ENCODE measurements at places on chromosomes 7 and 10.
A peak's percentile ranks its signal among the peaks of the same experiment; 100 is the strongest.

- DNase-seq, result peak; percentile 36
Measured at GRCh38 chr10:114492351-114493037, 88.2 kb upstream of the AFAP1L2 start.

DNA sequence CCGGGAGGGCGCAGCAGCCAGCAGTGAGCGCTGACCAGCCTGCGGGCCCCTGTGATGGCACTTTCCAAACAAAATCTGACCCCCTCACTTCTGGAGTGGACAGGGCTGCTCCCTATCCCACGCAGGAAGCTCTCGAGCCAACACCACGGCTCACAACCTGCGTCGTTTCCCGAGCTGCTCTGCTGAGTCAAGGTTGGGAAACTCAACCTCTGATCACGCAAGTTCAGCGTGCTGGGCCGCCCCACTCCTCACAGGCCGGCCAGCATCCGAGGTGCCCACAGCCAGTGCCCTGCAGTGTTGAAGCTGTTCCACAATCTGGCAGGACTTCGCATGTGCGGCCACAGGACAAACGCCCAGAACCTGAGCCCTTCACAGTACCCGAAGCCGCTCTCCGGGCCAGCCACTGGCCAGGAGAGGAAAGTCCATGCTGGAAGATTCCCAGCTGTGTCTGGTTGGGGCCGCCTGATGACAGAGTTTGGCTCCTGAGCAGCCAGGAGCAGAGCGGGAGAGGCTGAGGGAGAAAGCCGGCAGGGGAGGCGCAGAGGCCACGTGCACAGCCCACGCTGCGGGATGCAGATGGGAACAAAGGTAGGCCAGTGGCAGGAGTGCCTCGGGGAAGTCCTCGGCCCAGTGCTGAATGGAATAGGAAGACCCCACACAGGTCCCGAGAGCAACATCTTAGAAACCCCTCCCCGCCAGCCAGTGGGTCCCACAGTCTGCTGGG lies 263.3 kb upstream of the TCERG1L start:
- DNase-seq, result no peak

DNA sequence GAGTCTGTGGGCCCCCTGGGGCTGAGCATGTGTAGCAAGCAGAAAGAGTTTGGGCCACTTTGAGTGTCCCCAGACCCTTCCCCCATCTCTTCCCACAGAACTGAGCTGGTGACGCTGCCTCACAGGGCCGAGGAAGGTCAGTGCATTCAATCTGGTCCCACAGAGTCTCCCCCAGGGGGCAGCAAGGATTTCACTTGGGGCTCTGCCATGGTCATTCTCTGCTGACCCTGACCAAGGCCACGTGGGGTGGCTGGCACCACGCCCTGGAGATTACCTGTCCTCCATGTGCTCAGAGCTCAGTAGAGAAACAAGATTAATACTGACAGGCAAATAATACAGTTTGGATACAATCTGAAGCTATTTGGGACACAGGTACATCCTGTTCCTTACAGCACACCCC lies 30.2 kb downstream of the ADRA2A start:
- DNase-seq, result no peak

GRCh38 chr10:103638948-103639347 lies 145.4 kb downstream of the NEURL1 start:
- DNase-seq, result no peak

All from fibroblast of lung (primary cell).